ENCODE measurements at places on chromosomes 16 and 17.

DNA sequence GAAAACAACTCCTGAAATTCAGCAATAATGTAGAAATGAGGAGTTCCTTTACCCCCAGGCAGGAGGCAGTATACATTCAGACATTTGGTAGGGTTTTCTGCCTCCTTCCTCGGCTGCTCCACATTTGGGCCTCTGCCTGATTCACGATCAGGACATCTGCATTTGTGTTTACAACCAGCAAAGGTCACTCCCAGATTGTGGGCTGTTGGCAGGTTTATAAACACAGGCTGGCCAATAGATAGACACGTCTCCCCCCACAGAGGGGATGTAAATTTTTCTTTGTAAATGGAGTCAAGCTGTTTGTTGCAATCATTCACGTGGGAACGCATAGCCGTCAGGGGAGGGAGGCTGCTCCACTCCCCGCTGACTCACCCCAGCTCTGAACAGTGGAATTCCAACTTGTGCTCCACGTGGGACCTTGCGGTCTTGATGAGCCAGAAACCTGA lies 252.1 kb upstream of the N4BP1 start:
- DNase-seq: no peak

DNA sequence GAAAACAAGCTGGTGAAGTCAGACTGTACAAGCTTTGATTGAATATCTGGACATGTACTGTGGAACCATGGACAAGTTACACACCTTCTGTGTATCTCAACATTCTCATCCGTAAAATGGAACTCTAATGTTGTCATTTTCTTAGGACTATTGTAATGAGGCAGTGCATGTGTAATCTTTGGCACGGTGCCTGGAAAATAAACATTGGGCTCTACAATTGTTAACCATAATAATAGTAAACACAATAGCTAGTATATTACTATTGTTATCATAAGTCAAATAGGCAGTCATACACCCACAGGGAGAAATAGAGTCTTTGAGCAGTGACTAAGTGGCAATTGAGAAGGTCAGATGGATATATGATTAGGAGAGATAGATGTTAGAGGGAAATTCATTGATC lies 39.8 kb upstream of the ANKFN1 start:
- DNase-seq: no peak

- DNase-seq: no peak
Measured at GRCh38 chr16:10708969-10709368, 14.2 kb upstream of the TEKT5 start.

DNA sequence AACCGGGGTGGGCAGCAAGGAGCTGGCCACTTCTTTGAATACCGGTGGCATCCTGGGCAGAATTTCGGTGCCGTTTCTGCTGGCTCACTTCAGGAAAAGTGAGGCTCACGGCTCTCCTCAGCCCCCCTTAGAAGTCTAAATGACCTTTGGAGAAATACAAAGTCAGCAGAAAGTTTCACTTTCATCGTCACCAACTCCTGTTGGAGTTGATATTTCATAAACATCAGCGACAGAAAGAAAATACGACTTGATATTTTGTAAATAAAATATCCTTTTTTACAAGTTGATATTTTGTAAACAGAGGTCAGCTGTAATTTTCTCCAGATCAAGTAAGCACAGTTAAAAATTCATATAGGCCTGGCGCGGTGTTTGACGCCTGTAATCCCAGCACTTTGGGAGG lies 781 bp downstream of the ZNF75A start:
- no peak for DNase-seq

GRCh38 chr16:21613781-21614180 lies 14.4 kb downstream of the METTL9 start:
- DNase-seq: no peak

GRCh38 chr16:16022683-16023064 lies 73.3 kb downstream of the ABCC1 start:
- DNase-seq: no peak

DNA sequence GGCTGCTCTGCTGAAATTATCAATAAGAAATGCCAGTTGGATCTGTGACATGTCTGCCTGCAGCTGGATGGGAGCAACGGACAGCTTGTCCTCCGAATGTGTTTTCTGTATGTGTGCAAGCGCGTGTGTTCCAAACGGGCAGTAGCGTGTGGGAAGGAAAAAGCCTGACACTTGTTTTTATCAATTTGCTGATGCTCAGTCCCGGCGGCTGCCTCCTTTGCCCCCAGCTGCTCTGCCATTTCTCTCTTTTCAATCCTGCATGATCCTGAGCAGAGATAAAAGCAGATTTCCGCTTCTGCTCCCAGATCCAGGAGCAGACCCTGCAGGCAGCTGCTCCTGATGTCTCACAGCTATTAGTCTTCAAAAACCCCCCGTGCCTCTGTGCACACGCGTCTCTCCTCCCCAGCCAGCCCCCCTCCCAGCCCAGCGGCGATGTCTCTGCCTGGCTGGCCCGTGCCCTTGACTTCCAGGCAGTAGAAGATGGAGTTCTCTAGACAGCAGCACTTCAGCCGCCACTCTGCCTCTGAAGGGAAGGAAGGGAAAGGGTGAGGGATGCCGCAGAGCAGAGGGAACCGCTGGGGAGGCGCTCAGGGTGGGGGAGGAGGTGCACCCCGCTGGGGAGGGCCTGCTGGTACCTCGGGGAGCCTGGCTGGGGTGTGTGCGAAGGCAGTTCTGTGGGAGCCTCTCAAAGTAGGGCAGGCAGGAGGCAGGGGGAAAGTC lies 4.1 kb downstream of the PRCD start:
- DNase-seq: no peak

DNA sequence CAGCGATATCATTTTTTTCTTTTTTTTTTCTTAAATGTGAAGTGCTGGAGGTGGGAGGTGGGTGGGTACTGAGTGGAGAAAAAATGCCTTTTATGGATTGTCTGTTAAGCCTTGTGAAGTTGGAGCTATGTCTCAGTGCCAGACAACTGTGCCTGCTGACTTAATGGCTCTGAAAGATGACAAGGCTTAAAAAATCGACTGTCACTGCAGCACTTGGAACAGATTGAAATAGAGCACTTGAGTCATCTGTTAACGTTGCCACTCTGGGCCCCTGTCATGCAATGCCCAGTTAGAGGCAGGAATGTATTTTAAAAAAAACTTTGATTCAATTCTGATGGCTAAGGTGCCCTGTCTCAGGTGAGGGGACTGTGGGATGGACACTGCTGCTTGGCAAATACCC lies 108.2 kb upstream of the HS3ST2 start:
- no peak for DNase-seq

- DNase-seq: no peak
Measured at GRCh38 chr16:85113168-85113733, 979 bp upstream of the CIBAR2 start.
